ENCODE measurements at places on chromosomes 4 and X.

DNA sequence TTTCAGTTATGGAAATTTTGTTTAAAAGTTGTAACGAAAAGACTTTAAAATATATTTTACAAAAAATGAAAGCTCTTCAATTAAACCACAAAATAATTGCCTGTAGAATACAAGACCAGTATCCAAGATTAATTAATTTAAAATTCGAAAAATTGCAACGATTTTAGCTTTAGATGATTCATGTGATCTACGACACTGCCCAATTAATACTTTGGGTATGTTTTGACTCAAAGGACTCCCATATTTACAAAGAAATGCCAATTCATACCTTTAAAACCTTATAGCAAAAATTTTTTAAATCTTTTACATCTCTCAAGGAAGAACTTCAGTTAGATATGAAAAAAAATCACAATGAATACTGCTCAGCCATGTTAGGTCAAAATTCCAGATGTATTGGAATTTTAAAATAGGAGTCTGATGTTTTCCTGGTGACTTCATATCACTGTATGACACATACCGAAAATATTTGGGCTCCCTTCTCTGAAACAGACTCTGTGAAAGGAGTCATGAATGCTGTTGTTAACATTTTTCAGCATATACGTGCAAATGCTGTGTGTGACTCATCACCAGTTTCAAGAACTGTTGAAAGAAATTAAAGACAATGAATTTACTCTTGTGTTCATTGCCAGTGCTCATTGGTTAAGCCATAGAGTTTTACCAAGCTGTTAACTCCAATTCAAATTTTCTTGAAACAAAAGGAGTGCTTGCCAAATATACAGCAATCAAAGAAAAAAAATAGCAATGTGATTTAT is 13.8 kb upstream of the SMS start:
- peak; percentile 86 for DNase-seq

DNA sequence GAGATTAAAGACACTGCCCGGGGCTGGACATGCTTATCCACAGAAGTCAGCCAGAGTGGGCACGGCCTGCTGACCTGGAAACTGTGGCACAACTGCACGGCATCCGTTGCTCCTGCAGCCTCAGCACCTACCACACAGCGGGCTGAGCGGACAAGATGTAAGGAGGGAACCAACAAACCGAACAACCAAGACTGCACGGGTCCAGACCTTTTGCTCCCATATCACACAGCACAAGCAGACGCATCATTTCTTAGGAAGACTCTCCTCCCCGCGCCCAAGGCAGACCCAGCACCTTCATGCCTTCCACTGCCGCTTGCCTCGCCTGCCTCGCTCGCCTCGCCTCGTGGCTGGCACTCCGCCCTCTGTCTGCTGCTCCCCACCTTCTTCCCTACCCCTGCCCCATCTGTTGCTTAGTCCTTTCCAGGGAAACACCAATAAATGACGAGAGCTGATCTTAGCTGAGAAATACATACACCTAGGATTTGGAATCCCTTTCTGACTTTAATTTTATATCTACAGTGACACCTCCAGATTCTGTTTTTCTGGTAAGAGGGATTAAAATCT is 79.0 kb downstream of the AFAP1 start:
- DNase-seq, result no peak

DNA sequence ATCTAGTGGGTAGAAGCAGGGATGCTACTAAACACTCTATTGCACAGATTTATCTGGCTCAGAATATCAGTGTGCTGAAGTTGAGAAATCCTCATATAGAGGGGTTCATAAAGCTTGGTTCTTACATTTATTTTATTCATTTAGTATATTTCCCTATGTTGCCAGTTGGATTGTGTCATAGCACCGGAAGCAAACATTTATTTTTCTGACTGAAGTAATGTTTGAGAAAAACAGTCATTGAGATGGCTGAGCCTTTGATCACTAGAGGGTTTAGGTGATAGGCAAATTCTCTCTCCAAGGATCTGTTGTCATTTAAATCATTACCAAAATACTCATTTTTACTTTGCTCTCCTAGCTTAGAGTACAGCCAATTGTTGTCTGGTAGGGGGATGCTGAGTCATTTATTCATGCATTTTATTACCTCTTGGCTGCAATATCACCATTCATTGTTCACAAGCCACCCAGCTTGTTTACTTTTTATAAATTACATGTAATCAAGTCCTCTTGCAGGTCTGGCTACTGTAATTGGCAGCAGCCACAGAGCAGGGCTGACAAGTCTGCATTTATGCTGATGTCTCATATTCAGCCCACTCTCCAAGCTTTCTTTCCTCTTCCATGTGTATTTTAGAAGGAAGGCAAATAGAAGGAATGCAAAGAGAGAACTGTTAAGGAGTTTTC is 15.2 kb downstream of the GAB1 start:
- DNase-seq, result no peak

- no peak for DNase-seq
Observed at GRCh38 chr4:164800786-164801185, 46.9 kb downstream of the SMIM31 start.

DNA sequence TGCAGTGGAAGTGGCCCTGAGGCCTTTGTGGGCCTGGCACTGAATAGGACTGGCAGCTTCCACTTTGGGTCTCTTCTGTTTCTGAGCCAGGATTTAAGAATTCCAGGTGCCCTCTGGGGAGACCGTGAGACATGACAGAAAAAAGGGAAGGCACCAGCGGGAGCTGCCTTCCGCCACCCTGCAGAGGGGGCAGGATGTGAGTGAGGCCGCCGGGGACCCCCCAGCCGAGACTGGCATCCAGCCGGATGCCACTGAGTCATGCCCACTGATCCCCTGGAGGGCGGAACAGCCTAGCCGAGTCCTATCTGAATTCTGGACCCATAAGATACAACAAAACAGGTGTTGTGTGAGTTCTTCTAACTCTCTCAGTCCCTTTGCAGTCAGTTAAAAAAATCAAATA is 41.3 kb downstream of the C4orf50 start:
- DNase-seq, result no peak

DNA sequence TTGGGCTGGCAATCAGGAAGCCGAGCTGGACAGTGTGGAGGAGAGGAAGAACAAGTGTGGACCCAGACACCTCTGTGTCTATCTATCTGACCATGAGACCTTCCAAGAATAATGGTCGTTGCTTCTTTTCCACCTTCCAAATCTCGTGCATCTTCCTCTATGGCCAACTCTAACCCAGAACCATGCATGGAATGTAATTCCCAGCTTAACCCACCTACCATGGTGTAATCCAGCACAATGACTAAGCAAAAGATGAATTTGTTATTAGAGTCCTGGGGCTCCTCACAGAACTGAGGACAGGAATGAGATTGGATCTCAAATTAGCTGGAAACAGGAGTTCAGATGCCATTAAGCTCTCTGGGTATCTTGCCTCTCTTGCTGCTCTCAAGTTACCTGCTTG is 17.4 kb upstream of the TMEM184C start:
- no peak for DNase-seq

DNA sequence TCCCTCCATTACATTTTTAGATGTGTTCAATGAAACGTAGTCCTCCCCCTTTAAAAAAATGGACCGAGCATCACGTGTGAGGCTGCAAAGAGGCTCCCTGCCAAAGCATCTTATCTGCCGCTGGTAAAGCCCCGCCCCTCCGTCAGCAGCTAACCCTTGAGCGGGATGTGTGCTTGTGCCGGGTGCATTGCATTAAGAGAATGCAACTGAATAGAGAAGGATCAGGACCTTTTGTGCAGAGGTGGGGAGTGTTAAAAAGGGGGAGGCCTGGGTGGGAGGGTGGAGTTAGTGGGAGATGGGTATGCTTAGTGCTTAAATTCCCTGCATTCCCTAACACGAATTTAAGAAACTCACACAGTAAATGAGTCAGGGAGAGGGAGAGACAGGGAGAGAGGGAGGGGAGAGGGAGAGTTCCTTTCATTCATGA is 66.0 kb downstream of the TBL1X start:
- DNase-seq, result peak; percentile 75

DNA sequence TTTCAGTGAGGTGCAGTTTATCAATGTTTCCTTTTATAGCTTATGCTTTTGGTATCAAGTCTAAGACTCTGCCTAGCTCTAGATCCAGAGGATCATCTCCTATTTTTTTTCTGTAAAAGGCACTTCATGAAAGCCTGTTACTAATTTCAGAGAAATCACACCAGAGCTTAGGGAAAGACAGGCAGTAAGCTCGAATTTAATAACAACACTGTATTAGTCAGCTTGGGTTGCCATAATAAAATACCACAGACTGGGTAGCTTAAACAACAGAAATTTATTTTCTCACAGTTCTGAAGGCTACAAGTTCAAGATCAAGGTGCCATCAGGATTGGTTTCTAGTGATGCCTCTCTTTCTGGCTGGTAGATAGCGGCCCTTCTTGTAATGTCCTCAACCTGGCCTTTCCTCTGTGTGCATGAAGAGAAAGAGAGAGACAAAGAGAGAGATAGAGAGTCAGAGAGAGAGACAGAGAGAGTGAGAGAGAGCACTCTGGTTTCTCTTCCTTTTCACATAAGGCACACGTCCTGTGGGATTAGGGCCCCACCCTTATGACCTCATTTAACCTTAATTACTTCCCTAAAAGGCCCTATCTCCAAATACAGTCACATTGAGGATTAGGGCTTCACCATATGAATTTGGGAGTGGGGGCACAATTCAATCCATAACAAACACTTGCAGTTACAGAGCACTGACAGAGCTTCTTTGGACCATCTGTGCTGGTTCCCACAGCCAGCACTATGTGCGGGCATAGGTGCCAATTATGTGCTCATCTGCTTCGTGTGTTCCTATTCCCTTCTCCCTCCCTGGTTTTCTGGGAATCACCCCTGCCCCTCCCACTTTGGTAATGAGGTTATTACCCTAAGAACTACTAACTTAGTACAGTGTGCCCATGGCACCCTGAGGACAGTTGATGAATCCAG is 114.8 kb upstream of the MED14 start:
- no peak for DNase-seq

GRCh38 chrX:54178100-54178940 is 4.7 kb downstream of the FAM120C start:
- DNase-seq, result peak; percentile 53

DNA sequence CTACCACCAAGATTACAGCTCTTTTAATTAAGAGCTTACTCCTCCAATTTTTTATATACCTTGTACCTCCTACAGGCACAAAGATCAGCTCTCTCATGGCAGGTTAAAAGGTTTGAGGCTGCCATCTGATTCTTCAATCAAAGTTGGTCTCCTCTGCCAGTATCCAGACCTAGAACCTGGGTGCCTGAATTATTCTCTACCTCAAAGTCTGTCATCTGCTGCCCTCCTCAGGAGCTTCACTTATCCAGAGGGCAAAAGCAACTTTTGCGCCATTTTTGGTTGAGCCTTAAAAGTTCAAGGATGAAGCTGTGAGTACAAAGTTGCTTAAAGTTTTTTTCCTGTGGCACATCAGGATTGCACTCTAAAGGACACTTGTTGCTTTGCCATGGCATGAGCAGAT is 343.7 kb upstream of the PPP1R2C start:
- DNase-seq, result no peak

- no peak for DNase-seq
Observed at GRCh38 chr4:57364255-57364654, 254.1 kb upstream of the IGFBP7 start.

DNA sequence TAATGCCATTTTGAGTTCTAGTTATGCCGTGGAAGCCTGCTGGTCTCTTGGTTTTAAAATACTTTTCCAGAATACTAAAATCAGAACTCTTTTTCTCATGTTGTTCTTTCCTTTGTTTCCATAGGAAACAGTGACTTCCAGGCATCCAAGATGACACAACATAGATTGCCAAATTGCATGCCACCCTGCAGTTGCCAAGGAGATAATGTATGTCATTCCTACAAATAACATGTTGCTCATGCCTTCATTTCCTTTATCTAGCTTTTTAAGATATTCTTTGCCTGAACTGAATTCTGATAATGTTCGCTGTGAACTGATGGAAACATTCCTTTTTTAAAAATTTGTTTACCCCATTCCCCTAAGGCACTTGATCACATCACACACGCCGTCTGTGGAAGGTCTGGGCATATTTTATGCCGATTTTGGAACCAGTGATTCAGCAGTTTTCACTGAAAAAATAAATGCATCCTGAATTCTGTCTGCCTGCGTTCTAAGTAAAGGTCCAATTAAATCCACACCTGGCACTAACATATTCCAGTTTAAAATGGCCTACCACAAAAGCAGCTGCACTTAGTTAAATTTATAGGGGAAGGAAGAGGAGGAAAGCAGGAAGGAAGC is 38.0 kb upstream of the COX7B2 start:
- DNase-seq, result no peak

DNA sequence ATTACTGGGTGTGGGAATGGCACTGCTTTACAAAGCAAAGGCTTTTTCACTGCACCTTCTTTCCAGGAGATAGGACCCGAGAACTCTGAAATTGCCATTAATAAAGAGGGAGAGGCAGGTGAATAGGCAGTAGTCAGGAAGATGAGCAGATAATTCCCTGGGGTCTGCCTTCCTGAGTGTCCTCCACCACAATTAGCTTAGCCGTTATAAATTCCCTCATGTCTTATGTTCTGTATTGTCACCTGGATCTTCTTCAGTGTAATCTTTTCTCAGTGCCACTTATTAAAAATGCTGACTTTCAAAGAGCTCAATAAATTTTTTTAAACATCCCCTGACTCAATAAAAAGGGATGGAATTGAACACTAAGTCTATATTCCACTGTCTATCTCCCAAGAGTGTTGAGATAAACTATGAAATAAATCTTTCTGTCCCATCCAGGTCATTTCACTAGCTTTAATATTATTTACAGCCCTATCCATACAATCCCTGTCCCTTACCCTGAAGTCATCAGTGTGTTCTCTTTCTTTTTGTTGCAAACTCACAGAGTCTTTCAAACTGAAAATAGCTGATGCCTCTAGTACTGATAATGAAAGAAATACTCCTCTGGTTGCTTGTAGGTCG is 272.2 kb upstream of the NRK start:
- DNase-seq, result no peak

DNA sequence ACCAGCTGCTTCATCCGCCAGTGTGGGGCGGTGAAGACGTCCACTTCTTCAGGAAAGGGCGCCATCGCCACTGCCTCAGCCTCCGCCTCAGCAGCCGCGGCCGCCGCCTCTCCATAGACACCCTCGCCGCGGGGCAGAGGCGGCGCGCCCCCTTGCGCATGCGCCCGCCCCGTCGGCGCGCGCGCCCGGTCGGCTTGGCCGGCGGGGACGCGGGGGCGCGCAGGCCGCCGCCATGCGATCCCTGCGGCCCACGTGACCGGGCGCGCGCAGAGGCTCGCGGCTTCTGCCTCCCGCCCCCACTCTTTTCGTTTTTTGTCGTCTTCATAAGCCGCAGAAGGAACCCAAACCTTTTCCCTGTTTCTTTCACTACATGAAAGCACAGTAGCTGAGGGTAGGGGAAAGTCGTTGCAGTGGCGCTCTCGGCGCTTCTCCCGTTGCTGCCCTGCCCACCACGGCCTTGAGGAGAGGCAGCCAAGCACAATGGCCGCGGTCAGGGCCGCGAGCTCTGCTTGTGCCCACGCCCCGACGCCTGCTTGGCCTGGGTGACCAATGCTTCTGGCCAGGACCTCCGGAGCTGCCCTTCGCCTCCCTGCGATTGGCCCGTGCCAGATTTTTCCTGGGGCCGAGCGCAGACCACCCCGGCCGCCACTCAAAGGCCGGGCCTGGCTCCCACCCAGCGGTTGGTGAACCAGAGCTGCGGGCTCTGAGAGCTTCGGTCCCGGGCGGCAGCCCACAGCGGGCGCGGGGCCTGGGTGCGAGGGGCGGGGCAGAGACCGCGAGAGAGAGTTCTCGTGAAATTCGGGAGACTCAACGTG is at the start of gene FBXL5:
FBXL5 (minus strand) TSS at position 135 of the 815 bp plus-strand sequence; CDS start at position 65, 70 bp downstream.
- DNase-seq, result no peak

- DNase-seq, result no peak
Observed at GRCh38 chr4:6606465-6607235, 31.7 kb downstream of the MAN2B2 start.

GRCh38 chr4:156169011-156169410 is 215.3 kb upstream of the CTSO start:
- DNase-seq, result peak; percentile 71
